GM12878 (cell line): ENCODE measurements at places on chromosomes 12 and 14.

- DNase-seq = no peak
Observed at GRCh38 chr14:71240866-71241520, 333.7 kb downstream of the PCNX1 start.

- DNase-seq = no peak
Observed at GRCh38 chr14:97074856-97075255, 277.7 kb downstream of the VRK1 start.

- DNase-seq = no peak
Observed at GRCh38 chr12:32159925-32160324, 53.3 kb downstream of the BICD1 start.

DNA sequence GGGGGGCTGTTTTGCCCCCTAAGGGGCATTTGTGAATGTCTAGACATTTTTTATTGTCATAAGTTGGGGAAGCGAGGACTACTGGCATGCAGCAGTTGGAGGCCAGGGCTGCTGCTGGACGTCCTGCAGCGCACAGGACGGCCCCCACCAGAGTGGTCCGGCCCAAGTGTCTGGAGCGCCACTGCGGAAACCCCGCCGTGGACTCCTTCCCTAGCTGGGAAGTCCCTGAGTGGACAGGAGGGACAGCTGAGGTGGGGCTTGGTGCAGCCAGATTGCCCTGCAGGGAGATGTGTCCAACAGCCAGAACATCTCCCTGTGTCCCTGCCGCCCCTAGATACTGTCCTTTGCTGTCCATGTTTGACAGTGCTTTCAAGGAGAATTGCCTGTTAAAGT lies 5.5 kb downstream of the CKB start:
- DNase-seq = no peak

DNA sequence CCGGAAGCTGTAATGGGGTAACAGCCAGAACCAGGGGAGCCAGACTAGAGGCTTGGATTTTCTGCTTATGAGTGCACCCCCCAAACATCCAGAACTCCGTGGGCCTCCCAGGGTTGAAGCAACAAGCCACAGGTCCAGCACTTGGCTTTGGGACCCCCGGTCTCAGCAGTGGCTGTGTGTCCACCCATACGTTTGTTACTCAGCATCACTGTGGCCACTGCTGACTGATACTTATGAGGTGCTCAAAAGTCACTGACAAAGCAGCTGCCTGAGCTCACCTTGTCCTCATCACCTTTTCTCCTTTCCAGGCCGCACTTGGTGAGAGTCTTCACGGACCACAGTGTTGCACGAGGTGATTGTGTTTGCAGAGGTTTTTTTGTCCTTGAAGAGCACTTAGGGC lies 145.6 kb upstream of the RFLNA start:
- DNase-seq = no peak

- no peak for DNase-seq
Observed at GRCh38 chr12:93199831-93200236, 177.9 kb upstream of the NUDT4 start.

- peak; percentile 32 for DNase-seq
Observed at GRCh38 chr12:69290545-69291277, 51.3 kb downstream of the CPSF6 start.

DNA sequence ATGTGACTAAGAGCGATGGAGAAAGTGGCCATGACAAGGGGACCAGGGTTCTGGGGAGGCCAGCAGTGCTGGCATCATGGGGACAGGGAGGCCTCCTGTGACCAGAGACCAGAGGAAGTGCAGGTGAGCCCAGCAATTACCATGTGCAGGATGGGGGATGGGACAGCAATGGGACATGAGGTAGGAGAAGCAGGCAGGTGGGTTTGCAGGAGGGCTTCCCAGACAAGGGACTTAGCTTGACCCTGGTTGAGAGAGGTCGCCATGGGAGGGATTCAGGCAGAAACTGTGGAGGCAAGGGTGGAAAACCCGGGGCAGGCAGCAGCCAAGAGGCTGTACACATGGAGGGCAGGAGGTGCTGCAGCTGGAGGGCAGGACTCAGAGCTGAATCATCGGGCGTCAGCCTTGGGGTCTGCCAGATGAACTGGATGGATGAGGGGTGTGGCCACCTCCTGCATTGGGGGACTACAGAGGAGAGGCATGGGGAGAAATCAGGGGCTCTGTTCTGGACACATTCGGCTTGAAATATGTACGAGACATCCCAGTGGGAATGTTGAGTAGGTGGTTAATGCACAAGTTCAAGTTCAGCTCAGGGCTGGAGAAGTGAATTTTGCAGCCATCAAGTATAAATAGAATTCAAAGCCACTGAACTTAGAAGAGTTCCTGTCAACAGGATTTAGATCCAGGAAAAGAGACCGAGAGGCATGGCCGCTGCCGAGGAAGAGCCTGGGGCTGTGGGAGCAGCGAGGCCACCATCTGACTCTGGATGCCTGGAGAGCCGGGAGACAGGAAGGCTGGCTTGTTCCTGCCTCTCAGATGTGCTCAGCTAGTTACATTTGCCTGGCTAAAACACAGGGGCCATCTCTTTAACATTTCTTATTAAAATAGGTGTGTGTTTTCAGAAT lies 36.6 kb downstream of the SFSWAP start:
- no peak for DNase-seq

DNA sequence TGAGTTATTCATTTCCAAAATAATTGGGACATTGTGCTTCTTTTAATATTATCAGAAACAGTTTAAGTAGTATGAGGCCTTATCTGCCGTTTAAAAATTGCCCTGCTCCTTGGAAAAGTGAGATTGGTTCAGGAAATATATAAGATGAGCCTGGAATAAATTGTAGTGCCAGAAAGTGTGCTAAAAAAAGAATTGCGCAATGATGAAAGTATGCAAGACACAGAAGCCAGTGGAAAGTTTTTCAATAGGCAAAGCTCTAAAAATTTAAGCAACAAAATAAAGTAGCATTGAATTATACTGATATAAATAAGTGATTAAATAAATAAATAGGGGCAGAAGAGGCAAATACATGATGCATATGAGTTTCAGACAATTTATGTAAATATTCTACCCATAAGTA lies 834.9 kb downstream of the BCL11B start:
- no peak for DNase-seq

GRCh38 chr12:60100160-60100559 lies 504.3 kb downstream of the SLC16A7 start:
- no peak for DNase-seq

DNA sequence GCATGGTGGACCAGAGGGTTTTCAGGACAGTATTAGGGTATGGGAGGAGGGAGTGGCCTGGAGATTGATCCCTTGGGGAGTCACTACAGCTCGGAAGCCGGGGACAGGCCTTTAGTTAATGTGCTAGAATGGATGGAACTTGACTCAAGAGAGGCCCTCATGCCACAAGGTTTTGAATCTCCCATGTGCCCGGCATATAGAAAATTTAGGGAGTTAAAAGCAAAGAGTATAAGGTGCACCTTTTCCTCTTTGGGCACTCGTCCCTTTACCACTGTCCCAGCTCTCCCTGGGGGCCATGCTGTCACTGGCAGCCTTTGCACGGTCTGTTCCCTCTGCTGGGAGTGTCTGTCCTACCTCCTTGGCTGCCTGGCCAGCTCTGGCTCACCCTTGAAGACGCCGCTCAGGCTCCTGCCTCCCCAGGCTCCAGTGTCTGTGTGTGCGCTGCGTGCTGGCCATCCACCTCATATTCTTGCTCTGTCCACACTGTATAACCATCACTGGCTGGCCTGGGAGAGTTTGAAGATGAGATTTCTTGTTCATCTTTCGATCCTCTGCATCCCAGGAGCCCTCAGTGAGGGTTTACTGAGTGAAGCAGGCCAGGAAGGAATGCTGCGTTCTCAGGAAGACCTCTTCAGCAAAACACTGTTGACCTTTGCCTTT lies 161.3 kb downstream of the ZFP36L1 start:
- DNase-seq = no peak

DNA sequence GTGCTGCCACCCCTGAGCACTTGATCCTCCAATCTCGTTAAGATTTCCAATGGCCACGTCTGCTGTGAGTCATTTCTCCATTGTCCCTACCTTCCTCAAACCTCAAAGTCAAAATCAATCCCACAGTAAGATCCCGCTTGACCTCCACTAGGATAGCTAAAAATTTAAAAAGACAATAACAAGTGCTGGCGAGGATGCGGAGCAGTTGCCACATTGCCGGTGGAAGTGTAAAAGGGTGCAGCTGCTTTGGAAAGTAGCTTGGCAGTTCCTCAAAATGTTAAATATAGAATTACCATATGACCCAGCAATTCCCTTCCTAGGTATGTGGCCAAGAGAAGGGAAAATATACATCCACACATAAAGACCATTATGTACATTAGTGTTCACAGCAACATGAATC lies 9.5 kb upstream of the BCL7A start:
- DNase-seq = no peak

DNA sequence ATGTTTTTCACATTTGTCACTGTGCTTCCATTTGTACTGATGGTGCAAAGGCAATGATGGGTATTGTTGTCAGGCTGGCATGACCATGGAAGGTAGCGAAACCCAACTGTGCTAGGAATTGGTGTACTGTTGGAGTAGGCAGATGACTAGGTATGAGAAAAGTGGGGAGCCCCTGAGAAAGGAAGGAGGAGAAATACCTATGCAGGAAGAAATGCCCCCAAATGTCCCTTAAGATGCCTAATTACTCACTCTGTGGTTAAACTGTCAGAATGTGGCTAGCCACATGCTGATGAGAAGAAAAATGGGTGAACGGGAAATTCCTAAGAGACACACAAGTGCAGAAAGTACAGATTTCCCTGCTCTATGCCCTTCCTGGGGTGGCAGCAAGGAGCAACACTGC lies 339.1 kb downstream of the TMEM132D start:
- peak; percentile 63 for DNase-seq

DNA sequence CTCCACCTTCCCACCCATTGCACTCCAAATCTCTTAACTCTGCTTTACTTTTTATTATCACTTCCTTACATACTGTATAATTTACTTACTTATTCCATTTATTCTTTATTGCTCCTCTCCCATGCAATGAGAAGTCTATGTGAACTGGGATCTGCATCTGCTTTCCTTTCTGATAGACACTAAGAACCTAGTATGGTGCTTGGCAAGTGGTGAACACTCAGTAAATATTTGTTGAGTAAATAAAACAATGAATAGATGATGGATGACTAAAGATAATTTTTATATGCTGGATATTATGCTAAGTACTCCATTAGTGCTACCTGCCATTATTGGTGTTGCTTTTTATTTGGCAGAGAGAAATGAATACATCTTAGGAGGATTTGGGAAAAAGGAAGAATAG lies 151.0 kb downstream of the TPH2 start:
- DNase-seq = no peak

- DNase-seq = no peak
Observed at GRCh38 chr12:72543777-72544467, 271.8 kb downstream of the TRHDE start.

- DNase-seq = no peak
Observed at GRCh38 chr14:93262446-93262845, 55.4 kb downstream of the UBR7 start.

DNA sequence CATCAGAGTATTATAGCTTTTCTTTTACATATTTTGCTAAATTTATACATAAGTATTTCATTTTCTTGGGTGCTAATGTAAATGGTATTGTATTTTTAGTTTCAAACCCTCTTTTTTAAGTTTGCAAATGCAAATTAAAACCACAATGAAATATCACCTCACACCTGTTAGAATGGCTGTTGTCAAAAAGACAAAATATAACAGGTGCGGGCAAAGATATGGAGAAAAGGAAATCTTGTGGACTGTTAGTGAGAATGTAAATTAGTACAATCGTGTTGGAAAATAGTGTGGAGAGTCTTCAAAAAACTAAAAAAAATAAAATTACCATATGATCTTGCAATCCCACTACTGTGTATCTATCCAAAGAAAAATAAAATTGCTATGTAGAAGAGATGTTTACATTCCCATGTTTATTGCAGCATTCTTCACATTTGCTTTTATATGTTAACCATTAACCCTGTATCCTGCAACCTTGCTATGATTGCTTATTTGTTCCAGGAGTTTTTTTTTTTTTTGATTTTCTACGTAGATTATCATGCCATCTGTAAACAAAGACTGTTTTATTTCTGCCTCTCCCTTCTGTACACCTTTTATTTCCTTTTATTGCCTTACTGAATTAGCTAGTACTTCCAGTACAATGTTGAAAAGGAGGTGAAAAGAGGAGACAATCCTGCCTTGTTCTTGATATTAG lies 405.4 kb upstream of the MIS18BP1 start:
- no peak for DNase-seq

- DNase-seq = no peak
Observed at GRCh38 chr12:124470806-124471205, 96.6 kb downstream of the NCOR2 start.

- no peak for DNase-seq
Observed at GRCh38 chr12:105359856-105360255, 29.4 kb downstream of the C12orf75 start.

DNA sequence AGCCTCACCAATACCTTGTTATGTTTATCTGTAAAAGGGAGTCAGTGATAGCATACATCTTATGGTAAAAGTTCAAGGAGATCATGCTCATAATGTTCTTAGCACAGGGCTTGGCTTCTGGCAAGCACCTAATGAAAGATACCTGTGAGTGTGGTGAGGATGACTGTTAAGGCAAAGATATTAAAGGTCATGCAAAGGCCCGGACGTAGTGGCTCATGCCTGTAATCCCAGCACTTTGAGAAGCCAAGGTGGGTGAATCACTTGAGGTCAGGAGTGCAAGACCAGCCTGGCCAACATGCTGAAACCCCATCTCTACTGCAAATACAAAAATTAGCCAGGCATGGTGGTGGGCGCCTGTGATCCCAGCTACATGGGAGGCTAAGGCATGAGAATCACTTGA lies 425.9 kb upstream of the TBX3 start:
- DNase-seq = no peak

- DNase-seq = no peak
Observed at GRCh38 chr14:80930095-80930494, 11.4 kb downstream of the CEP128 start.

DNA sequence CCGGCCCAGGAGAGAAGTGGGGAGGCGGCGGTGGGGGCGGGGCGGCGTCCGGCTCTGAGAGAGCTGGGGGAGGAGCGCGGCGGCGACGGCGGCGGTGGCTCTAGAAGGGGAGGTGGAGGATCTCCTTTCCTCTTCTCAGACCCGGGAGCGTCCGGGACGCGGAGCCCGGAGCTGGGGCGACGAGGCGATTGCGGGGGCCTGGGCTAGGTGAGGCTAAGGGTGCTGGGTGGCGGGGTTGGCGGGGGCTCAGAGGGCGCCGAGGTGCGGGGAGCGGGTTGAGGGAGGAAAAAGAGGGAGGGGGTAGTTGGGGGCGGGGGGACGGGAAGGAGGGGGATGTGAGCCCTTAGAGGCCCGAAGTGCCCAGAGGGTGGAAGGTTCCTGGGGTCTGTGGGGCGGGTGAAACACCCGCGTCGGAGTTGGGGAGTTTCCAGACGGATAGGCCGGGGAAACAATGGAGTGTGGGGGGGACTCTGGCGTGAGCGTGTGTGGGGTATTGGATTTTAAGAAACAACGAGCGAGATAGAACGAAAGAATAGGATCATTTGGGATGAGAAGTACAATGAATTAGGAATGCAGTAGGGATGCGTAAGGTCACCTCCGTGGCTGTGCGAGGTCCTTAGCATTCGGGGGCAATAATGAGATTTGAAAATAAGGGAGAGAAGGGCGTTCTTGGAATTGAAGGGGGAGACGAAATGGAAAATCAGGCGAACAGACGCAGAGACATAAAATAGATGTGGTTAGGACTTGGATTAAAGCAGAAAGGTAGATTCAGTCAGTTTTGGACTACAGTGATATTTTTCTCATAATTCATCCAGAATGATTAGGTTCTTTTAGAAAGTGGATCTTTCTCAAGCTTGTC lies at the start of gene SPATS2:
TSS of gene SPATS2 (plus strand) at position 82 of the 859 bp plus-strand sequence. CDS start 93,551 bp downstream, outside the sequence.
- no peak for DNase-seq

- DNase-seq = no peak
Observed at GRCh38 chr12:121050725-121051124, 11.7 kb upstream of the OASL start.

GRCh38 chr14:61641914-61642613 lies 53.2 kb upstream of the HIF1A start:
- DNase-seq = no peak

- DNase-seq = no peak
Observed at GRCh38 chr12:116455540-116456329, 103.4 kb upstream of the MAP1LC3B2 start.
